Dermis microvascular lymphatic vessel endothelial cell (primary cell): ENCODE measurements at places on chromosomes 3 and 15.

DNA sequence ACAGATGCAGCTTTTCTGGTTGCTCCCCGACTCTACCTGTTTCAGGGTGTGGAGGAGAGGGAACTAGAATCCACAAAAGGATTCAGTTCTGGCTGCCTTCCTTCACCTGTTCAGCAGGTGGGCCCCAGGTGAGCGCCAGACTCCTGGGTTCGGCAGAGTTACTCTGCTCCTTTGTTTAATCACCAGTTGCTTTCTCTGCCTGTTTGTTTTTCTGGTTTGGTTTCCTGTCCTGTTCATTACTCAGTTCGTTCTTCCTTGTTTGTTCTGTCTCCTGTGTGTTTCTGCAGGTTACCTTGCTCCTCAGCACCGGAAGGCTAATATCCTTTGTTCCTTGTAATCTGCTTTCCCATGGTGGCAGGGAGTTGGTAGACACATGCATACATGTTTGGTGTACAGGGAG is 508.5 kb upstream of the ATP11B start:
- no peak for DNase-seq

- DNase-seq: no peak
Observed at GRCh38 chr3:15303216-15303615, 29.2 kb downstream of the SH3BP5 start.

DNA sequence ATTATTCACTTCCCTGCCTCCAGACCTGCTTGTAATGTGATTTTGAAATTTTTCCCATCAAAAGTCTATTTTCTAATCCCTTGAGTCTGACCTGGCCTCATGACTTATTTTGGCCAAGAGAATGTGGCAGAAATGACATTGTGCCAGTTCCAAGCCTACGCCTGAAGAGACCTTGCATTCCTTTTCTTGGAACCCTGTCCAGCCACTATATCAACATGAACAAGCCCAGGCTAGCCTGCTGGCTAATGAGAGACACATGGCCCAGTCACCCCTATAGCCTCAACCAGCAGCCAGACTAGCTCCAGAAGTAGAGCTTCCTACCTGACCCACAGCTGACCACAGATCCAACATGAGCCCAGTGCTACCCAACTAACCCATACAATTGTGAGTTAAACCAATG is 121.1 kb upstream of the ACP3 start:
- DNase-seq: no peak

- DNase-seq: peak; percentile 63
Observed at GRCh38 chr15:101446518-101447167, 42.9 kb downstream of the PCSK6 start.

DNA sequence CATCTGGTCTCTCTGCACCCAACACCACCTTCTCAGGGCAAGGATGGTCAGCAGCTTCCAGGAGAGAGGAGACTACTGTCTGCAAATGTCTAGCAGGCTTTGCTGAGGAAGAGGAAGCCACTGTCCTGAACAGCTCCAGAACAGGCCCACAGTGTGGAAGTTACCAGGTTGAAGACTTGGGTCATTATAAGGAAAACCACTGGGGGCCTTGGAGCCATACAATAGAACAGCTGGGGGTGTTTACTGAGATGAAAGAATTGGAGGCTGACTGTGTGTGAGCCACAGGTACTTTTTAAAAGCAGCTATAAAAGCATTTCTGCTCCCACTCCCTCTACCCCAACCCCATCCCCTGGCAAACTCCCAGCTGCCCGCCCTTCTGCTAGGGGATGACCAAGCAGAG is 24.2 kb downstream of the SRGAP3 start:
- DNase-seq: no peak

- no peak for DNase-seq
Observed at GRCh38 chr3:62284442-62284841, 88.9 kb downstream of the FEZF2 start.

DNA sequence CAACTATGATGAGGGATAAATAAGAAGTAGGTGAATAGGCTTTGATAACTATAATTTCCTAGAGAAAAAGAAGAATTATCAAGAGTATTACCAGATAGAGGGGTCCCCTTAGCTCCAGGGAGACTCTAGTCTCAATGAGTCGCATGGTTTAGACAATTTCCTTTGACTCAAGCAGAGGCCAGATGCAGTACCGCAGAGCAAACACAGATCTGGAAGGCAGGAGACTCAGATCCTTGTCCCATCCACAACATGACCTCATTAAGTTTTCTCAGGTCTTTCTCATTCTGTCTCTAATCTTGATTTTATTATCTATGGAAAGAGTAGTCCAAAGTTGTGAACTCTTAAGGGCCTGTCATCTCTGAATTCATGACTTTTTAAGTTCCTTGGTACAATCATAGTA is 987.9 kb downstream of the NTRK3 start:
- no peak for DNase-seq

DNA sequence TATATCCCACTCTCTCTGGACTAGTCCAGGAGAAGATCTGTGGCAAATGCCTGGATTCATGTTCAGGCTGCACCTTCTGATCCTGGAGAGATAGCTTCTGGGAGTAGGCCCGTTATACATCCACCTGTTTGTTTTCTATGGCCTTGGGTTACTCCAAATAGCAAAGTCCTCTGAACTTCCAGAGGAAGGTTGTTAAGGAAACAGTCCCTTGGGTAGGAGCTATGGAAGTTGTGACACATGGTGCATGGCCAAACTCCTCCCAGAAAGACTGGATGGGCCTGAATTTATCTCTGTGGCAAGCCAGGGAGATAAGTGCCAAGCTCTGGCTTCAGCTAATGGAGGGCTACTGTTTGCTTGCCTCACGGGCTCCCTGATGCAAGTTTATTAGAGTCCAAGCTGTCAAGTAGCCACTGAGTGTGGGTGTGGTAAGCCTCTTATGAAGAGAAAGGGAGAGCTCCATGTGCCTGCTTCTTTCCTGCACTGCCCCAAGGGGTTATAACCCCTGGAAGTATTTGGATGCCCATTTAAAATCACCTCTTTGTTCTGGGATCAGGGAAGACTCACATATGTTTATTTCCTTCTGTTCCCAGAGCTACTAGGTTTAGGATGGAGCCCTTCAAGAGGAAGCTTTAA is 328.7 kb upstream of the ATP11B start:
- no peak for DNase-seq

- no peak for DNase-seq
Observed at GRCh38 chr15:79943820-79944219, 27.2 kb downstream of the BCL2A1 start.

DNA sequence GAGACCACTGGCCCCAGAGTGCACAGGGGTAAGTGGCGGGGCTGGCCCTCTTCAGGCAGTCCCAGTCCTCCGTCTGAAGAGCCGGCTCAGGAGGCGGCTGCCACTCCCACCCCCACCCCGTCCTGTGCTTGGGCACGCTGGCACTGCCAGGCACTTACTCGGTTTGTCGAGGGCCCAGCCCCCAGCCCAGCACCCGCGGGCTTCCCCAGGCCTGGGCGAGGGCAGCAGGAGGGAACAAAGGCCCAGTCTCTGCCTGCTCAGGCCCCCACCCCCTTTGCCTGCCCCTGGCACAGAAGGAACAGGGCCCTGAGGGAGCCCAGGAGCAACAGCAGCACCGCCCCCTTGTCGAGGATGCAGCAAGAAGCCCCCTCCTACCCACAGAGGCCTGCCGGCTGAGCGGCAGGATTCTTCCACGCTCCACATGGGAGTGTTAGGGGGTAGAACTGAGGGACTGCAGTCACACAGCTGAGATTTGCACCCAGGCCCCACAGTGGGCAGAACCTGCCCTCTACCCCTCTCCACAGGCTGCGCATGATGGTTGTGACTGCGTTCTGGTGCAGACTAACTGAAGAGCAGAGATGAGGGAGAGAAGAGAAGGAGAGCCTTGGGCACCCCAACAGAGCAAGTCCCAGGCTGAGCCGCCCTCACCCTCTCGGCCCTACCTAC is 8.9 kb downstream of the DUSP7 start:
- no peak for DNase-seq

DNA sequence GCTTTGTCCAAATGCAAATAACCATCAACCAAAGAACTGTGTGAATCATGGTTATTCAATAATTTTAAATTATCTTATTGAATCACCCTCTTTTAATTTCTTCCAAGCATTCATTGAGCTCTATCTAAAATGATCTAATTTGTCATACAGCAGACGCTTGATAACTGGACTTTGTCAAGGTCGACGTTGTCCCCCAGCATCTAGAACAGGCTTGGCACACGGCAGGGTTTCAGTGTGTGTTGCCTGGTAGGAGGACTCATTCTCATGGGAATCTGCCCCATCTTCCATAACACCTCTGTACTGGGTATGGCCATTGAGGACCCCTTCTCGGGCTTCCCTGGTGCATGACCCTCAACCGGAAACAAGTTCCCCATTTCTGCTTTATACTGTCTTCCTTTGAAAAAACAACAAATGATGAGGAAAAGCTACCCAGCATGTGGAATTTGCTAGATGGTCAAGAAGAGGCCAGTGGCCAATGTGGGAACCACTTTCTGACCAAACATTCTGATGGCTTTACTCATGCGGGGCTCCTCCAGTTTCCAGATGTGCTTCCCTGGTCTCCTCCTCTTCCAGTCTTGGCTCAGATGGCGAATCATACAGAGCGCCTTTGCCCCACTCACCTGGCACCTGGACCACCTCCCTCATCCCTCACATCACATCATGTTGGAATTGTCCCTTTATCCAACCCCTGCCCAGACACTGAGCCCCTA is 41.7 kb upstream of the SEC22A start:
- no peak for DNase-seq

GRCh38 chr3:127455541-127456450 is 134.7 kb downstream of the TPRA1 start:
- no peak for DNase-seq

DNA sequence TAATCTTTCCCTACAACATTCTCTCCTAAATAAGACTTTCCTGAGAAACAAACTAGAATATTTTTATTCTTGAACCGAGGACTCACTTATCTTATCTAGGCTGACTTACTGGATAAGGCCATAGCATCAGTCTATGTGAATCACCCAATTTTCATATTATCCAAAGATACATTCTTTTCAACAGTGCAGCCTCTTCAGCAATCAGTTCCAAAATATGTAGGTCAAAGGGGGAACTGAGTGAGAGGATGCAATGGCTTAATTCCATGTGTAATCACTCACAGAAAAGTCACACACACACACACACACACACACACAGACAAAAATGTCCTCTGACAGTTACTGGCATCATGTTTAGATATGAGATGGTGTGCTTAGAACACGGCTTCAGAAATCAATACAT is 31.5 kb upstream of the MECOM start:
- no peak for DNase-seq

- DNase-seq: no peak
Observed at GRCh38 chr3:127009531-127009930, 26.6 kb downstream of the PLXNA1 start.

- DNase-seq: peak; percentile 54
Observed at GRCh38 chr3:9552252-9552999, 1.2 kb downstream of the LHFPL4 start.

DNA sequence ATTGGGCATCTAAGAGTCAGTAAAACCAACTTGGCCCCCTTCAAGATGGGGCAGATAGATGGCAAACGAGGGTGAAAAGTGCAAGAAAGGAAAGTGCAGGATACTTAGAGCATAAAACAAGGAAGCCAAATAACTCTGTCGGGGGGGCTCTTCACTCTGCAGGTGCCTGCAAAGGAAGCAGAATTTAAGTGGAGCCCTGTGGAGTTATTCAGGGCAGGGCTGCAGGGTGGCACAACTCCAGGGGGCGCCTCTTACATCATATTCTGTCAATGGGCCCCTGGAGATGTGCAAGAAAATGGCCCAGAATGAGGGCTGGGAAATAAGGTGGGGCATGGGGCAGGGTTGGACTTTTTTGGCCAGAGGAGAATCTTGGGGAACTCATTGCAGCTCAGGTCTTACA is 69.7 kb downstream of the CD47 start:
- DNase-seq: no peak

DNA sequence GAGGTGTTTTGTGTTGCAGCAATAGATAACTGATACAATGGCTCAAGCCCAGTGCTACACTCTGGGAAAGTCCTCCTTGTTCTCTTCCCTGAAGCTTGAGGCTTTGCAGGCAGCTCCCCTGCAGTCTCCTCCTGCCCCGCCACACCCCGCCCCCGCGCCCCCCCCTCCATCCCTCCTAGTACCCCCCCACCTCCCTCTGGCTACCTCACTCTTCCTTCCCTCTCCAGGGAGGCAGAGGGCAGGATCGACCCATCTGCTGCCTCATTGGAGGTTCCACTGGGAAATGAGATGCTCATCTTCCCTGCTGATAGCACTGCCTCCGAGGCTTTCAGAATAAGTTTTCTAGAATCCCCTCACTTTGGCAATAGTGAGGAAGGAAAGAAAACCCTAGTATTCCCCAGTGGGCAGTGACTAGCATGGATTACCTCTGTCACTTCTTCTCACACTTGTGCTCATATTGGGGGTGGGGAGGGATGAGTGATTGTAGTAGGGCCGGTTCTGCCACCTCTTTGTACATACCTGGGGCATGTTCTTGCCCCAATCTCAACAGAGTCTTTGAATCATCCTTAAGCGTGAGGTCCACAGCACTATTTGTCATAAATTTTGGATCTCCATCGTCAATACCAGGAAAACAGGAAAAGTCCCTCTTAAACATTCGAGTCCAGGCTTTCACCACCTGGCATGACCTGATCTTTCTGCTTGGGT is 16.3 kb upstream of the RAB7A start:
- no peak for DNase-seq
